ENCODE measurements at places on chromosomes 13 and 19.

DNA sequence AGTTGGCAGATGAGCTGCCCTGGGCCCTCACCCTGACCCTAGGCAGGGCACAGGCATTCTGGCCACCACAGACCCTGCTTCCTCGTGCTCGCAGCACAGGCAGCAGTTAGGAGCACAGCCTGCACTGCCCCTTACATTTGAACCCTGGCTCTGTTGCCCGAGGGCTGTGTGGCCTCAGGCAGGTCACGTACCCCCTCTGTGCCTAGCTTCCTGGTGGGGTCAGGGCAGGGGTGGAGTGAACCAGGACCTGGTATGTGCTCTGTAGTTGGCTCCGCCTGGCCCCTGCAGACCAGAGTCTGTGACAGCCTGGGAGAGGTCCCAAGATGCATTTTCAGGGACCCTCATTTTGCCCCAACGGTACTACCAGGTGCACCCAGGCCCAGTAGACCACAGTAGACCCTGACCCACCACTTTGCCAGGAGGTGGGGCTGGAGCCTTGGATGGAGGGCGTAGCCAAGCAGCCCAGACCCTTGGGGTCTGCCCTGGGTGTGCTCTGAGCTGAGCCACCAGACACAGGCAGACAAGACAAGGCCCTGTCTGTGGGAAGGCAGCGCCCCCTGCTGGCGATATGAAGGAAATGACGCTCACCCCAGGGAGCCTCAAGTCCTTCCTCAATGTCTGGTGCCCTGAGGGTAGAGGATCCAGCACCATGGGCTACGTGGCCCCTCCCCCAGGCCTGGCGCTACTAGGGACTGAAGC lies 9.1 kb downstream of the LYL1 start:
- peak; percentile 86 for DNase-seq

GRCh38 chr13:67204764-67205163 lies 25.4 kb downstream of the PCDH9 start:
- no peak for DNase-seq

- no peak for DNase-seq
These were observed 78.7 kb downstream of the RNF17 start for GRCh38 chr13:24842549-24843274.

- no peak for DNase-seq
These were observed 4.6 kb upstream of the DNM2 start for GRCh38 chr19:10713317-10713716.

- no peak for DNase-seq
These were observed 999 bp upstream of the TNFAIP8L1 start for GRCh38 chr19:4638317-4638716.

DNA sequence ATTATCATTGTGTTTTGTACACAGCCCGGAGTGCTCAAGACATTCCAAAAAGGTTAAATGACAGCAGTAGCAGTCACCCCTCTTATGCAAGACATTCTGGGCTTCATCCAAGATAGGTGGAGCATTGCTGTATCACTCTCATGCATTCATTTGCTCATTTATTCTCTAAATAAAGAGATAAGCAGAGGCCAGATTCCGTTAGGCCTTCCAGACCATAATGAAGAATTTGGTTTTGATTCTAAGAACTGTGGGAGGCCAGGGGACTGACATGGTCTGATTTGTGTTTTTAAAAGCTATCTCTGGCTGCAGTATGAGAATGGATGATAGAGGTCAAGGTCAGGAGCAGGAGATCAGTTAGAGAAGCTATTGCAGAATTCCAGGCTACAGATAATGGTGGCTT lies 145.8 kb downstream of the KCNRG start:
- DNase-seq: no peak

DNA sequence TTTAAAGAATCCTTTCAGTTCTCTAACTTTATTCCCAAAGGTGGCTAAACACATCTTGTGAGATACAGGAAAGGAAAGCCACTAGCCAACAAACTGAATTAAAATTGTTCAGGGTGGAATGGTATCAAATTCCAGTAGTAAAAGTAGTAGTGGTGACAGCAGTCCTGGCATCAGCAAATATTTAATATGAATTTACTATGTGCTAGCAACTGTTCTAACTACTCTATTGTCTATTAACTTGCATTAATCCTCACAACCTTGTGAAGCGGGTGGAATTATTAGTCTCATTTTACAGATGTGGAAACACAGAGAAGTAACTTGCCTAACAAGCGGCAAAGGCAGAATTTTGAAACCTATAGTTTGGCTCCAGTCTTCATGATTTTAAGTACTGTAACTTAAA lies 130.1 kb downstream of the KLF12 start:
- no peak for DNase-seq

GRCh38 chr13:76654263-76654662 lies 231.9 kb downstream of the KCTD12 start:
- no peak for DNase-seq

- DNase-seq: no peak
These were observed 60.1 kb downstream of the PEPD start for GRCh38 chr19:33461256-33462111.

DNA sequence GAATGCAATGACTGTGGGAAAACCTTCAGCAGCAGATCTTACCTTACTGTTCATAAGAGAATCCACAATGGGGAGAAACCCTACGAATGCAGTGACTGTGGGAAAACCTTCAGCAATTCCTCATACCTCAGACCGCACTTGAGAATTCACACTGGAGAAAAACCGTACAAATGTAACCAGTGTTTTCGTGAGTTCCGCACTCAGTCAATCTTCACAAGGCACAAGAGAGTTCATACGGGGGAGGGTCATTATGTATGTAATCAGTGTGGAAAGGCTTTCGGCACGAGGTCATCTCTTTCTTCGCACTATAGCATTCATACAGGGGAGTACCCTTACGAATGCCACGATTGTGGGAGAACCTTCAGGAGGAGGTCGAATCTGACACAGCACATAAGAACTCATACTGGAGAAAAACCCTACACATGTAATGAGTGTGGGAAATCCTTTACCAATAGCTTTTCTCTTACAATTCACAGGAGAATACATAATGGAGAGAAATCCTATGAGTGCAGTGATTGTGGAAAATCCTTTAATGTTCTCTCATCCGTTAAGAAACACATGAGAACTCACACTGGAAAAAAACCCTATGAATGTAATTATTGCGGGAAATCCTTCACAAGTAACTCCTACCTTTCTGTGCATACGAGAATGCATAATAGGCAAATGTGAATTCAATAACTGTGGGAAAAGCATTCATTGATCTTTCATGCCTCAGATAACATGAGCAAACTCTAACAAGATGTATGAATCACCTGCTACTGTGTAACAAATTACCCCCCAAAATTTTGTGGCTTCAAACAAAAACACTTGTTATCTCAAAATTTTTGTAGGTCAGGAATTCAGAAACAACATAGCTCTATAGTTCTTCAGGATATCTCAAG lies 13.8 kb downstream of the ZNF557 start:
- no peak for DNase-seq

DNA sequence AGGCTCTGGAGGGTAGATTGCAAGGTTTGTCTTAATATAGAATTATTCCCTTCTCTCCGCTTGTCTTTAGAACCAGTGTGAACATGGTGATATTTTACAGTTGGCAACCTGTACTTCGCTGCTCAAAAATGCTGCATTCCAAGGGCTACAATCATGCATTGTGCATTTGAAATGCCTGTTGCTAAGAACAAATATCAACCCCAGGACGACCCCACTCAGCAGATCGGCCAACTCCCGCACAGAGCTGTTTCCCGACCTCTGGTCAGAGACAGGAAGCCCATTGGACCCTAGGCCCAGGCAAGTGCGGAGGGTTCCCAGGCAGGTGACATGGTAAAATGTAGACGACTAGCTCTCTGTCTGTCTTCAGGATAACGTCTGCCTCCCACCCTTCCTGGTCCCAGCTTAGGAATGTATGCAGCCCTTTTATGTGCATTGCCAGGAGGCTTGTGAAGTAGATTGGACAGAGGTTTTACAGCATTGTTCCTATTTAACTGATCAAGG lies 263.5 kb downstream of the FOXO1 start:
- DNase-seq: no peak

GRCh38 chr13:58617880-58618665 lies 986.5 kb downstream of the PCDH17 start:
- DNase-seq: no peak

DNA sequence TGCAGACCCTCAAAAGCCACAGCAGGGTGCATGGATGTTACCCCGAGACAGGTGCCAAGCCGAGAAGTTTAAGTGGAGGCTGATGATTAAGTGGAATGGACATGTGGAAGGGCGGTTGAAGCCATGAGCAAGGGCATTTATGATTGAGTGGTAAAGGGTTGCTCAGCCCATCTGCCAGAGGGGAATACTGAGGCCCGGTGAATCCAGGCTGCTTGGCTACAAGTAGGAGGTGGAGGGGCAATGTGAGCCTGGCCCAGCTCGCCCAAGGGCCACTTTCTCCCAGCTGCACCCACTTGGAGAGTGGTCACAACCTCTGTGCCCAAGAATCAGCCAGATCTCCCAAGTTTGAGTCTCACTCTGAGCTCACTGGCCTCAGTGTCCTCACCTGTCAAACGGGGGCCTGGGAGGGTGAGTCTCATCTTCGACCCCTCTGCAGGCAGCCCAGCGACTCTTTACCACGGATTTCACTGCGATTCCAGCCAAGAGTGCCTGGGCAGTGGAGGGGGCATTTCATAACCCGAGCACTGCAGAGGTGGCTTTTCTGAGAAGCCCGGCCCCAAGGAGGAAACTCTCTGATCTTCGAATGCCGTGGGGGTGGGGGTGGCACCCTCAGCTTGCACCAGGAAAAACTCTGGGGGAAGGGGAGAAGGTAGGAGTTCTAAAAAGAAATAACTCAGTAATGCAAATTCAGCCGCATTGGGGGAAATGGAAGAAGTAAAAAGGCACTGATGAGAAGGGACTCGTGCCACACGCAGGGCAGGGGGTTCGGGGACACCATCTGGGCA lies 62.9 kb upstream of the KLF2 start:
- no peak for DNase-seq

DNA sequence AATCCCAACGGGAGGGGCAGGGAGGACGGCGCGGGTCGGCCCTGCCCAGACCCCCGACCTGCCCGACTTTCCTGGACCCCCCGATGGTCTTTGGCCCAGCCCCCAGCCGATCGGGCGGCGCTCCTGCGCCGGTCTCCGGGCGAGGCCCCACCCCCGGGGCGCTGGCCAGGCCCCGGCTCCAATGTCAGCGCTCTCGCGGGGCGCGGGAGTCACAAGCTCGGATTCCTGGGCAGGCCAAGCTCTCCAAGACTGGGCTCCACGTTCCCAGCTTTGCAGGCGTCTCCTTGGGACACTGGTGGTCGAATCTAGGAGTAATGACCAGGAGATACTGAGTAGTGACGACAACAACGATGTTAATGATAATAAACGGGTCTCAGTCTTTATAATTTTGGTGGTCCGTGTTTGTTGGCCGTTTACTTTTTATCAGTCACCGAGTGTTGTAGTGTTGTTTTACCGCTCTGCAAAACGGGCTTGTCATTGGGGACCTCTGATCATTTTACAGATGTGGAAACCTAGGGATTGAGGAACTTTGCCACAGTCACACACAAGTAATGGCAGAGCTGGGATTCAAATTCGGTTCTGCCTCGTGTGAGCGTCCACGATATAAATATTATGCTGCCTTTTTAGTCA lies 545 bp downstream of the RAD23A start:
- DNase-seq: peak; percentile 75

GRCh38 chr13:112833551-112834257 lies 135.3 kb upstream of the MCF2L start:
- no peak for DNase-seq

GRCh38 chr19:53057904-53058580 lies 13.5 kb downstream of the ERVV-2 start:
- DNase-seq: no peak

DNA sequence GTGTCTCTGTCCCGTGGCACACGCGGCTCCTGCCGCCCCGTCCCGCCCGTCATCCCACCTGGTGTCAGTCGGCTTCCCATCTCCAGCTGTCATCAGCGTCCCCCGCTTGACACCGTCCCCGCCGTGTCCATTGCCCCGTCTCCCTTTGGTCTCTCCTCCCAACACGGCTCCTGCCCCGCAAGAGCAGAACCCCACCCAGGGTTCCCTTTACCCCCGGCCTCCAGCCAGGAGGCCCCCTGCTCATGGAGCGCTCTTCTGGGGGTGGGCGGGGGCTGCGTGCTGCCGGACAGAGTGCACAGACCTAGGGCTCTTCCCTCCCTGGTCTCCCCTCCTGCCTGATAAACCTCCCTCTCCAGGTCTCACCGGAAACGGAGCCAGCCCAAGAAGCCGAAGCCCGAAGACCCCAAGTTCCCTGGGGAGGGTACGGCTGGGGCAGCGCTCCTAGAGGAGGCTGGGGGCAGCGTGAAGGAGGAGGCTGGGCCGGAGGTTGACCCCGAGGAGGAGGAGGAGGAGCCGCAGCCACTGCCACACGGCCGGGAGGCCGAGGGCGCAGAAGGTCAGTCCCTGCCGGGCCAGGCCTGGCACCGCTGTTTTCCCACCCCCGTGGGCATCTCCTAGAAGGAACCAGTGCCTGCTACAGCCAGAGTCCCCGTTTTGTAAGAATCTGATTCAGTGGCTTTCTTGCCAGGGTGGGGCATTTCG lies 150.5 kb downstream of the KDM4B start:
- no peak for DNase-seq
